ENCODE measurements at places on chromosomes 3 and 15. TPM values are rescaled to one million over a fixed set of nuclear protein-coding genes. Genes with fewer than 3 reads are reported as not detected.

- DNase-seq, result no peak
Observed at GRCh38 chr3:100102757-100103156, 11.5 kb downstream of the FILIP1L start.

CLSTN2 gene
- 20.1 TPM for total RNA-seq

DNA sequence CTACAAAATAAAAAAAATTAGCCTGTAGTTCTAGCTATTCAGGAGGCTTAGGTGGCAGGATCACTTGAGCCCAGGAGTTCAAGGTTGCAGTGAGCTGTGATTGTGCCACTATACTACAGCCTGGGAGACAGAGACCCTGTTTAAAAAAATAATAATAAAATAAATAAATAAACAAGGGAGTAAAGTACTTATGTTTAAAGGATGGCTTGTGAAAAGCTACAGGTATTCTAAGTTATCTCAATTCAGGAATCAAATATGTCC, 74.2 kb downstream of the ANKRD28 start:
- DNase-seq, result no peak

DNA sequence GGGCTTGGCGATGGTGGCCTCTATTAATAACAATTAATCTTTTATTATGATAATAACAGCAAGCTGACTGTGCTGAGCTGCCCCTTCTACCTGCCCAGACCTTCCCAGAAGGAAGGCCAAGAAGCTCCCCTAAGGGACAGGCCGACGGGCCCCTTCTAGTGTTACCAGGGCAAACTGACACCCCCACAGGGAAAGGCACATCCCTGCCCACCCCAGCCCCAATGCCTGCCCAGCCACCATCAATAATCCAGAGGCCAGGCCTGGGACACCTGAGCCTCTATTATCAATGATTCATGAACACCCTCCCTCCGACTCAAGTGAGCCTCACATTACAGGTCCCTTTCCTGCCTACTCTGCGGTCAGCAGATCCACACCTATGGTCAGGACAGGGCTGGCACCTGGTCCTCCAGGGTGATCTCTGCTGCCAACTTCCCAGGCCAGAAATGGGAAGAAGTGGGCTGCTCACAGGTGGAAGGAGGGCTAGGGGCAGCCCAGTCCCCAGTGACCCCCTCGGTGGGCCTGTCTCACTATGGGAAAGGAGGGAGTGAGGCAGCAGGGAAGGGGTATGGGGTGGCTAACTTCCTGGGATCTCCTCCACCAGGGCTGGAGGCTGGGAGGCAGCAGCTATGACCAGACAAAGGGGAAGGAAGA, 1.8 kb downstream of the TWF2 start:
- no peak for DNase-seq

GRCh38 chr3:157865352-157866000, 240.7 kb downstream of the SHOX2 start:
- DNase-seq, result no peak

HDAC11 gene
- total RNA-seq, result 21.8 TPM
